AG10803 (cell line): ENCODE measurements at places on chromosomes 13 and 19.

DNA sequence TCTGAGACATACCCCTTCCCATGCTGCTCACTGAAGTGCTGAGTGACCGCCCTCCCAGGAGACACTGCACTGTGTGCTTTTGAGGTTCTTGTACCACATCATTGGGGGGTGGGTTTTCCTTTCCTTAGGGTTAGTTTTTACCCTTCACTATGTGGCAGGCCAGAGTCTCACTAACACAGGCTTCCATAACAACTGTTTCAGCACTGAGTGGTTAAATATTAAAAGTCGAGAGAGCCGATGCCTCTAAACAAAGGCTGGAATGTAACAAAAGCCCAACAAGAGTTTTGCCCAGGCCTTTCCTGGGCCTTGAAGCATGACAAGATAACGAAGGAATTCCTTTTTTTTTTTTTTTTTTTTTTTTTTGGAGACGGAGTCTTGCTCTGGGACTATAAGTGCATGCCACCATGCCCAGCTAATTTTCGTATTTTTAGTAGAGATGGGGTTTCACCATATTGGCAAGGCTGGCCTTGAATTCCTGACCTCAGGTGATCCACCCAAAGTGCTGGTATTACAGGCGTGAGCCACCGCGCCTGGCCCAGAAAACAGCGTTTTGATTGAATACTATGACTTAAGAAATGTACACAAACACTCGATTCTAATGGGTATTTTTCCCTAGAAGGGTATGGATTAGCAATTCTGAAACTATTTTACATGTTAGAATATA is 46.5 kb downstream of the ZNF823 start:
- DNase-seq: no peak

DNA sequence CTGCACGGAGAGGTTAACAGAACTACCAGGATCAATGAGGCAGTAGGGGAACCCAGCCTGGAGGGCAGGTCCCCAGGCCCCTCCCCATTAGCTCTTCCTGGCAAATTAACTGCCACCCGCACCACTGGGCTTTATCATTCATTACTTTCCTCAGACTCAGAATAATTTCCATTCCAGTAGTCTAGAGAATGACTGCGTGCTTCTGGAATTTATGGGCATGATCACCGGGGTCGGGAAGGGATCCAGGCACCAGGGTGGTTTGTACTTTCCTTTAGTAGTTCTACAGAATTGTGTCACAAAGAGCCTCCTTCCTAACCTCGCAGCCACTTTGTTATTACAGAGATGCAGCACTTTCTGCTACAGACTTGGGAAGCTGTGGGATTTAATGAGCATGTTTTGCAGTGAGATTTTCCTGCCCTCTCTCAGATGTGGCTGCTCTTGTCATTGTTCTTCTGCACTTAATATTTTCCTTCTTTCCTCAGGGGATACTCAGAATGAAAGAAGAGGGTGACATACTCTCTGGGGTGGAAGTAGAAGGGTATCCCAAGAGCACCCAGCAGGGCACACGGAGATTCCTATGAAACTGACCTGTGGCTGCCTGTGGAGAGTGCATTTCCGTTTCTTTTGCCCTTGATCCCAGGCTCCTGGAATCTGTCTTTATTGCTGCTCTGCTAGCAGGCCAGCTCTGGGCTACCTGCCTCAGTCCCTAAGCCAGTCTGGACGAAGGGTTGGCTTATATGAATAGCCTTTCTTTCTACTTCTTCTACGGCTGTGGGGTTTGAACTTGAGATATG is 285.0 kb upstream of the SLC10A2 start:
- DNase-seq: no peak

DNA sequence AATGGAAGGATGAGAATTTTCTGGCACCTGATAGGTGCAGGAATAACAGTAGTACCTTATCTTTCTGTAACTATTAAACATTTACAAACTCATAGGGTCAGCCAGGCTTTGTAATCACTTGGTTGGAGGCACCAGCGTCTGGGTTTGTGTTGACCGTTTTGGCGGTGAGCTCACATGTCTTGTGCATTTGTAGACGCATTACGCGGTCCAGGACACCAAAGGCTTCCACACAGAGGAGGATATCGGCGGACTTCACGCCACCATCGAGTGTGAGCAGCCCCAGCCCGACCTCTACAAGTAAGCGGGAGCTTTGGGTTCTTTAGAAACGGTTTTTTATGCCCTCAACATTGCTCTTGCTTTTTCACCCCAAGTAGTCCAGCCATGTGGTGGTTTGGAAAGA is 129.3 kb downstream of the ATP11A start:
- DNase-seq: no peak

DNA sequence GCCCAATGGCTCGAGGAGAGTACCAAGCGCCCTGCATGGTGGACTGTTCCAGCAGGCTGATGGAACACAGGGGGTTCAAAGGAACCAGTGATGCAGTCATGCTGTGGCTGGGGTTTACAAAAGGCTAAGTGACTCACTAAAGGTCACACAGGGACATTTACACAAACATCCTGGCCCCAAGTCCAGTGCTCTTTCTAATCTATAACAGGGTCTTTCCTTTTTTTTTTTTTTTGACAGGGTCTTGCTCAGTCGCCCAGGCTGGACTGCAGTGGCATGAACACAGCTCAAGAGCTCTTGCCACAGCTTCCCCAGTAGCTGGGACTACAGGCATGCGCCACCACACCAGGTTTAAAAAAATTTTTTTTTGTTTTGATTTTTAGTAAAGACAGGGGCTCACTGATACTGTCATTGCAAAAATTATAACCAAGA is 2.8 kb upstream of the SLC25A15 start:
- DNase-seq: no peak

DNA sequence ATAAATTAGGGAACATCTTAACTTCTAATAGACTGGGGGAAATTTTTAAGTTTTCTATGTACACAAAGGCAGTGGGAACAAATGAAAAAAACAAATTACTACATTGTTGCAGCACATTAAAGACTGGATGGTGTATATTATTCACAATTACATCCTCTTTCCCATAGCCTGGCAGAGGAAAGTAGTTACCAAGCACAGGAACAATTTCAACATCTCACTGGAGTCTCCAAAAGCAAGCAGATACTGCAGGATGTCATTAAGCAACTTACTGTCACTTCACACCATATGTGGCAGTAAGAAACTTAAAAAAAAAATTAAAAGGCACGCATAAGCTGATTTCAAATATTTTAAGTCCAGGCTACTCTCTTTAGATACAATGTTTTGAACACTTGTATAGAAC is 6.4 kb upstream of the EFNB2 start:
- peak; percentile 28 for DNase-seq

GRCh38 chr13:99926014-99926731 is 45.4 kb downstream of the ZIC5 start:
- peak; percentile 25 for DNase-seq

- peak; percentile 68 for DNase-seq
Observed at GRCh38 chr13:75864718-75865117, 228.6 kb downstream of the LMO7 start.

DNA sequence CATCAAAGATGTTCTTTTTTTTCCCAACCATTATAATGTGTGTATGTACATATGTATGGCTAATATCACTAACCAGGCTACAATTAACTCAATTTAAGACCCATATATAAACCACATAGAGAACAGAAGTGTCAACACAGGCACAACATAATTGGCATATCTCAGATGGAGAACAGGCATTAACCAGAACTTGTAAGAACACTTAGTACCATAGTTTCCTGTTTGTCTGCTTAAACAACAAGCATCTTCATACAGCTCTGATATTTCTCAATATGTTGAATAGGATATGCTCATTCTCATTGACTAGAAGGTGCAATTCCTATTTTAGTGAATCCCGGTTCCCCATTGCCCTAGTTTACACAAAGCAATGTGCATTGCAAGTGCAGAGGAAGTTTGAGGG is 116.9 kb upstream of the EDNRB start:
- DNase-seq: no peak

DNA sequence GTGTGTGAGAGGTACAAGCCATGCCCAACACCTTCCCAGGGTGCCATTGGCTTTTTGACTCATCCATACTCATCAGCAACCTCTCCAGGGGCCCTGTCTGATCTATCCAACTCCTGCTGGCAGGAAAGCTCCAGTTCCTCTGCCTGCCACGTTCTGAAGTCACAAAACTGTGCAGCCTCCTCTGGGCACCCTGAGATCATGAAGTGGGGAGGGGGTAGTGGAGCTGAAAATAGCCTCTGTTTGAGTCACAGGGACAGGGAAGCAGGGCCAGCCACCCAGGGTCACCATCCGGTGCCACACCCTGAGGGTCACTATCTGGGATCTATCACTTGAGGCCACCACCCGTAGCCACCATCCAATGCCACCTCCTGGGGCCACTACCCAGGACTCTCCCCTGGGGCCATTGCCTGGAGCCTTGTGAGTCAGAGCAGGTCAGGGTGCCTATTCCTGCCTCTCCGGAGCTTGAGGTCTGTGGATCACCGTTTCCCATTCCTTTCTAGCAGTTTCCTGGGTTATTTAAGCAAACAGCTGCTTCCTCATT is 172.1 kb downstream of the NUFIP1 start:
- peak; percentile 48 for DNase-seq
